T-helper 2 cell (primary cell): ENCODE measurements at places on chromosomes 3 and 15.

DNA sequence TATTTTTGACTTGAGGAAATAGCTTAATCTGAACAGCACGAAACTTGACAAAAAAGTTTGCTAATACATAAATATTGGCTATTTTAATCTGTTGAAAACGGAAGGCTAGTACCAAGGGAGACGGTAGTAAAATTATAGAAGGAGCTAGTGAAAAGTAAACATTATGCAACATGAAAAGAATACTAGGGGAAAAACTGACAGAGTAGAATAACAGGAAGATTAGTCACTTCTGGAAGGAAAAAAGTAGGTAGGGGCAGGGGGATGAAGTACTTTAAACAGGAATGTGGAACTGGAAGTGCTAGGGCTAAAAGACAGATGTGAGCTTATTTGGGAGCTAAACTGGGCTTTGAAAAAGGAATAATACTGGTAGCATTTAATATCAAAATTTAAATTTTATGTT lies 60.1 kb downstream of the MBNL1 start:
- DNase-seq, result no peak

DNA sequence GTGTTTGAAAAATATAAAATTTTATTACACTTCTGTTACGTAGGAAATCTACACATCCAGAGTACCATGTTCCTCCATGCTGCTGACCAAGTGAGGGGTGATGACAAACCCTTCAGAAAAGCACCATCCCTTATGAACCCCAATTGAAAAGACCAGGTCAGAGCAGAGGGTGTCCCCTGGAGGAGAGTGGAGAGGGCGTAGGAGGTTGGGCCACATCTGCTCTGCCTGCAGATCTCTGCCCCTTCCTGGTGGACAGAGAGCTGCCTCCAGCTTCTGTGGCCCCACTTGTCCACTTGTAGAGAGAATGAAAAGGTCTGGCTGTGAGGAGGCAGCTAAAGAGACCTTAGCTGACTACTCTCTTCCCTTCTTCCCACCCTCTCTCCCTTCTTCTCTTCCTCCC lies 55.5 kb downstream of the GLDN start:
- no peak for DNase-seq

- no peak for DNase-seq
These were observed 31.3 kb downstream of the TLE3 start for GRCh38 chr15:70066447-70066846.

DNA sequence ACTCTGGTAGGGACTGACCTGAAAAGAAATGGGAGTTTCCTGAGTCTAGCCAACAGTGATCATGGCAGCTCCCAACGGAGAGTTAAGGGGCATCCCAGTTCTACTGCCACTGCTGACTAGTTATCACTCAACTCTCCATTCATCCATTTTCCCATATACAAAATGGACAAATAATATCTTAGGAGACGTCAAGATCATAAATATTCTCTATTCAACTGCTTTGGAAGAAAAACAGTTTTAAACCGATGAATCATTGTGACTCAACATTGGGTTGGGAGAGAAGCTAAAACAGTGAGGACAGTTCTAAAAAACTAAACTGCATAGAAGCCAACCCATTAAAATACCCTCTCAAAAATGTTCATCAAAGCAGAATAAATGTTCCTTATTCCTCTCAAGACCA lies 57.6 kb upstream of the CHRM5 start:
- no peak for DNase-seq
